ENCODE measurements at places on chromosomes 7 and 10. TPM values are rescaled to one million over a fixed set of nuclear protein-coding genes. Genes with fewer than 3 reads are reported as not detected.
A peak's percentile ranks its signal among the peaks of the same experiment; 100 is the strongest.

GRCh38 chr7:2928256-2928612 is 84.1 kb upstream of the GNA12 start:
- DNase-seq: no peak

DNA sequence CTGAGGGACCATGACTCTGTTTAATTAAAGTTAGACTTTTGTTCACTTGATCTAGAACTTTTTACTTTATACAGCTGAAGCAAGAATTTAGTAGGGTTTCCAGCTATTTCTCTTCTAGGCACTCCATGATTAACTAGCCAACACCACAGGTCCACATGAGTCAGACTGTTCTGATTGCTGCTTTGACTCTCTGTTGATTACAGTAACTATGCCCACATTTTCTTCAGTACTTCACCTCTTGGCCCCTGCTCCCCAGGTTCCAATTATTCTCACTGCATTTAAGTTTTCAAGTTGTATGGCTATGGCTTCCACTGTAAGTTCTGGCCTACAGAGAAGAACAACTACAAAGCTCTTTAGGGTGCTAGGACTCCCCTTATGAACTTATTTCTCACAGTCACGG is 737.2 kb upstream of the IGFBP3 start:
- DNase-seq: no peak

AZGP1 gene
- 0.27 TPM for total RNA-seq

DNA sequence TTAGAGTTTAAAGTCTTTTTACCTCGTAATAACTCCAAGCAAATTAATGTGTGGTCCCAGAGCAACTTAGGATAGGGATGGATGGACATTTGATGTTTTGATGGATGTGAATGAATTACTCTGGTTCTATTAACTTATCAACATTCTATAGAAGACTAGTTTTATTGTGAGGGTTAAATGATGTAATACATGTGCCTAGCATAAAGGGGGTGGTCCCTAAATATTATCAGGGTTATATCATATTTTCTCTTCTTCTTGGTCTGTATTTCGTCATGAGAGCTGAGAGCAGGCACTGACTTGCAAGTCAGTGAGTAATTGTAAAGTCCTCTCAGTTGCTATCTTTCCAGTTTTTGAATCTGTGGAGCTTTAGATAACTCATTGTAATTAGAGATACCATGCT is 219.3 kb downstream of the GATA3 start:
- no peak for DNase-seq

GATA3 gene
- 0.09 TPM for total RNA-seq

GRCh38 chr7:123647106-123647730 is 8.4 kb upstream of the LMOD2 start:
- no peak for DNase-seq

- no peak for DNase-seq
These were observed 55.2 kb downstream of the TACC2 start for GRCh38 chr10:122044045-122044661.

PRSS37 gene
- not detected for total RNA-seq

DNA sequence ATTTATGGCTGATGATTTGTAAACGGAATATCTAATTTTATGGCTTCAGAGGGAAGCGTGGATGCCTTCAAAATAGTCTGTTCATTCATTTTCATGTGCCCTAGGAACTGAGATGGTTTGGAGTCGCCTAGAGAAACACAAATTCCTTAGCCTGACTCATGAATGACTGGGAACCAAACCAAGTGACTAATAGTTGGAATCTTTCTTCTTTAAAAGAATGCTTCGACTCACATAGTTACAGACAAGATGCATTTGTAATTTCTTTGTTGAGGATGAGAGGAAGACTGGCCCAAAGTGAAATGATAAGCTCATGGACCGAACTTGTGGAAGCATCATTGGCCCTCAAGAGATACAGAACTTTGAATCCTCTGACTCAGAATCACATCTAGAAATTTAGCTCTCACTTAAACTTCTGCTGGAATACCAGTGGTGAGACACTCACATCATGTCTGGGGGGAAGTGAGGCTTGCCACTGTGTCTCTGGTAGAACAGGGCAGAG is 1107.2 kb downstream of the NRG3 start:
- DNase-seq: no peak

STEAP1 gene
- 2.2 TPM for total RNA-seq

SDK1 gene
- 33.1 TPM for total RNA-seq

DNA sequence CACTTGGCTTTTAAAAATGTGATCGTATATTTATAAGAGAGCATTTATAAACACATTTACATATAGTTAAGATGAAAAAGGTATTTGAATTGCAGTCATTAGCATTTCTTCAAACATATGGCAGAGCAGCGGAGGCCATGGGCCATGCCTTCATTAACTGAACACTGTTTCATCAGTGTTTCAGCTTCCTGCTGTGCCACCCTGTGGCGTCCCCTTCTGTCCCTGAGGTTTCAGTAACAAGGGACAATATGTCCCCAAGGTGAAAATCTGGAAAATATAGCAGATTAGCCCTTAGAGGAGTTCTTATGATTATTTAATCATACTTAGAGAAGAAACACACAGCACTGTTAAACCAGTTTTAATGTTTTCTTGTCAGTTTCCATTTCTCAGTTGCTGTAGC is 577.8 kb downstream of the ETV1 start:
- peak; percentile 50 for DNase-seq

EIF5AL1 gene
- 0.09 TPM for total RNA-seq

DNA sequence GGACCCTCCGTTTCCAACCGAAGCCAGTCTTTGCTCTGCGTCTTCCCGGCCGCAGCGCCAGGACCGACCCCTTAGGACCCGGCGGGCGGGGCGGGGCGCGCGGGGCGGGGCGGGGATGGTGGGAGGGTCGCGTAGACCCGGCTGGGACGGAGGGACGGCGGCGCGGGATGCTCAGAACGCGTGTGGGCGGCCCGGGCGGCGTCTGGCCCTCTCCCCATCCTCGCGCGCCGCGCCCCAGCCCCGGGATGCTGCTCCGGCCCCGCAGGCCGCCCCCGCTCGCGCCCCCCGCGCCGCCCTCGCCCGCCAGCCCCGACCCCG is at the start of gene UTF1:
Gene UTF1, plus strand, starts transcription at position 174 of the 318 bp plus-strand sequence. Its CDS starts 72 bp downstream, at position 246.
- no peak for DNase-seq

DNA sequence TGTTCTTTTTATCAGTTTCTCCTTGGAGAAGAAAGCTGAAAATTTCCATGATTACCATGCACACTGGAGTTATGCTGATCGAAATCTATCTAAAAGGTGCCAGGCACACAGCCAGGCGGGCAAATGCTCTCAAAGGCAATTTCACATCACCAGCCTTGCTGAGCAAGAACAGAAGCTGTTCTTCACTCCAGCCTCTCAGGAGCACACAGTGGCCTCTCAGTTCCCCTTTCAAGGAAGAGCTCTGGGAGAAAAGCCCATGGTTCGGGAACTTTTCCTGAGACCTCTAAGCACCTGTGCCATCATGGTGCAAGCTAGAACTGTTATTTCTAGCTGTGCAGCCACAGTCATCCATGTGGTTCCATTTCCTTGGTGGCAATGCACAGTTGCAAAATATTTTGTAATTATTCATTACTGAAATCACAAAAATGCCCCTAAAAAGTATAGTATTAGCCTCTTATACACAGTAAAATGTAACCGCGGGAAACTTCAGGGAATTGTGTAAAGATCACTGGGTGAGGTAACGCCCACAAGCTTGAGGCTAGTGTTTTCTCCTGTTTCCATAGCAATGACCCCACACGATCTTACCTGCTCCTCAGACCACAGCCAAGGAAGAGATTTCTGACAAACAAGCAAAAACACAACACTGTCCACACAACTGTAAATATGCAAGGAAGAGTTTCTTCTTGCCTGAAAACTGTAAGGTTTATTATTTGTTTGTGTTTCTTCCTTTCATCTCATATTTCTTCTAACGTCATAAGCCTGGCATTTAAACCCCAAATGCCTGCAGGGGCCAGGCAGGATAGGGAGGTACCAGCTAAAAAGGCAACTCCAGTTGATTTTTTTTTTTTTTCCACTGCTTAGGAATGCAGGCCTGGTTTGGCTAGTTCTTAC is 121.2 kb downstream of the FAM107B start:
- DNase-seq: no peak

DNA sequence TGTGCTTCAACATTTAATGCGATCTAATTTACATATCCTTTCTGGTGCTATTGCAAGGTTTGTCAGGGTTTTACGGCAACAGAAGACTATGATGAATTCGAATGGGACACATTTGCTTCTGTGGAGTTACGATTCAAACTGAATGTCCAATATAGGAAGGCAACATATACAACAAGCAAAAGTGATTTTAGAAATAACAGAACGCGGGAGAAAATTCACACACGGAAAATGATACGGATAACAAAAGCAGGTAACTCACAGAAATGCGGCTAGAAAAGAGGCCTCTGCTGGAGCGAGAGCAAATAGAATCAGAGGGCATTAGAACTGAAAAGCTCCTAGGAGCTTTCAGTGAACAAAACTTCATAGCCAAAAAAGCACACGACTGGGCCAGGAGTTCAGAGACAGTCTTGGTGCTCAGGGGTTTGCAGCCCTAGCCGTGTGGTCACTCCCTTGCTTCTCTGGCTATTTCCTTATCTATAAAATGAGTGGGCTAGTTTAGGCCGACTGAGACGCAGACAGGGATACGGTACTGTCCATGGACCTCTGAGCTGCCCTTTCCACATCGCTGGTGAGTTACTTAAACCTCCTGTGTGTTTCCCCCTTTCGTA is 557 bp upstream of the TAX1BP1 start:
- DNase-seq: no peak

PPP1R3C gene
- 19.6 TPM for total RNA-seq
